Stimulated activated CD8-positive, alpha-beta memory T cell treated with anti-CD3 and anti-CD28 coated beads, Interleukin-4, amount 100 ng/mL, for 1 hour (primary cell): ENCODE measurements at places on chromosomes 7 and 10.

DNA sequence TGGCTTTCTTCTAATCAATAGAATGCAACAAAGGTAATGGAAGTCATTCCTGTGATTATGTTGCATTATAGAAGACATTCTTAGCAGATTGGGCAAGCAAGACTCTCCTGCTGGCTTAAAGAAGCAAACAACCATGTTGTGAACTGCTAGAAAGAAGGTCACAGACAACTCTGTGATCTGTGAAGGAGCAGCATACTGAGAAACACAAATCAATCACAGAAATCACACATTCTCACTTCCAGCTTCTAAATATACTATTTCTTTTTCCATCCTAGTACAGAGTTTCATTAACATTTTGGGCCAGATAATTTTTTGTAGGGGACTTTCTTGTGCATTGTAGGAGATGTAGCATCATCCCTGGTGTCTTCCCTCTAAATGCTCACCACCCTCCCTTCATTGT, 28.0 kb upstream of the PALS2 start:
- DNase-seq: no peak

- no peak for DNase-seq
Measured at GRCh38 chr7:390761-391410, 100.9 kb downstream of the FOXL3 start.

DNA sequence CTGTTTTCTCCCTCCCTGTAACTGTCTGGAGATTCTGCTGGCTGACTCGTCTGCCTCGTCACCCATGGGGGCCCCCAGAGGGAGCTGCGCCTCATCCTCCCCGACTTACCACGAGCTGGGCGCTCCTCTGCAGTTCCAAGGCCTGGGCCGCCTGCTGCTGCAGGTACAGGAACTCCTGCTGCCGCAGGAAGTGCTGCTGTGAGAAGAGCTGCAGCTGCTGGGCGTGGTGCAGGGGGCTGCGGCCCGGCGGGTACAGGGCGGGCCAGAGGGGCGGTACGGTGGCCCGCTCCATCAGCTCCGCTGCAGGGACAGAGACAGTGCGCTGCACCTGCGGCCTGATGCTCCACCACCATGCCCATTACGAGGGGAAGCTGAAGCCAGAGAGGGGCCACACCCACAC, 47.7 kb downstream of the TNRC18 start:
- no peak for DNase-seq

DNA sequence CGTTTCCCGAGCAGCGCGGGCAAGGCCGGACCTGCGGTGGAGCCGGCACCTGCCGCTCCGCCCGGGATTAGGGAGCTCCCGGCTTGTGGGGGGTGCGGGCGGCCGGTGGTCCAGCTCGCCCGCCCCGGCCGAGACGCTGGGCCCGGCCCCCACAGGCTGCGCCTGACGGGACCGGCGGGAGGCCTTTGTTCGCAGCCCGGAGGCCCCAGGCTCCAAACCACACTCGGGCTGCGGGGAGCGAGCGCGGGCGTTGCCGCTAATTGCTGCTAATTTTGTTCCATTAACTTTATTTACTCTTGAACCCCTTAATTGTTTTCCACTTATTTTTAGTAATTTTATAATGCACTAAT, 9.6 kb downstream of the UNCX start:
- no peak for DNase-seq

DNA sequence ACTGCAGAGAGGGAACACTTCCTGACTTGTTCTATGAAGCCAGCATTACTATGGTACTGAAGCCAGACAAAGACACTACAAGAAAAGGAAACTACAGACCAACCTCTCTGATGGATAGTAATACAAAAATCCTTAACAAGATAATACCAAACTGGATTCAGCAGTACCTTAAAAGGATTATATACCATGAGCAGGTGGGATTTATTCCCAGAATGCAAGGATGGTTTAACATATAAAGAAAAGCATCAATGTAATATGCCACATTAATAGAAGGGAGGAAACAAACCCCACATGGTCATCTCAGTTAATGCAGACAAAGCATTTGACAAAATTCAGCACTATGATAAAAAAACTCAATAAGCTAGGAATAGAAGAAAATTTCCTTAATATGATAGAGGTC, 47.2 kb downstream of the EBLN1 start:
- DNase-seq: no peak

DNA sequence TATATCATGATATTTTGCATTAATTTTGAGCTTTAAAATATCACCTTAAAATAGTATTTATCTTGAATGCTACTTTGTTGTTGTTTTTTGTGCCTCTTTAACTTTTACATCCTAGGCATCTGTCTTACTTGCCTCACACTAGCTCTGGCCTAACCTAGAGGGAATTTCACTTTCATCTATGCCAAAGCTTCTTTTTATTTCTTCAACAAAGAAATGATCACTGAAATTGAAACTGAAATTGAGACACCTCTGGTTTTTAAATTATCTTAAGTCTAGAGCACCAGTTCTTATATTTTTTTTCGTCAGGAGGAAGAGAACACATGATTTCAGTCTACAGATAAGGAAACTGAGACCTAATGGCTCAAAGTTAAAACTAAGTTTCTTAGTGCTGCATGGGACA, 3.5 kb upstream of the SCIN start:
- no peak for DNase-seq

DNA sequence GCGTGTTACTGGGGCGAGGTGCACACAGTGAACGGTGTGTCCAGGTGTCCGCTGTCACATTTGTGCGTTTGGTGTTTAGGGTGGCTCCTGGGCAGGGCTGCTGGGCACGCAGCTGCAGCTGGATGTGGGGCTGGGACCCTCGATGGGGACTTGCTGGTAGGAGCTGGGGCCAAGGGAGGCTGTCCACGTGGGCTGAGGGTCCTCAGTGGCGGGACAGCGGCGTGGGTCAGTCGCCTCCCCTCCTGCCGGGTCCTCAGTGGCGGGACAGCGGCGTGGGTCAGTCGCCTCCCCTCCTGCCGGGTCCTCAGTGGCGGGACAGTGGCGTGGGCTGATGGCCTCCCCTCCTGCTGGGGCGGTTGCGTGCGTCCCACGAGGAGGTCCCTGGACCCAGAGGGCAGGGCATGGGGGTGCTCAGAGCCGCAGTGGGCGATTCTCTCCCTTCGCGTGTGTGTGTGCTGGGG, 68.5 kb downstream of the INPP5A start:
- DNase-seq: no peak

DNA sequence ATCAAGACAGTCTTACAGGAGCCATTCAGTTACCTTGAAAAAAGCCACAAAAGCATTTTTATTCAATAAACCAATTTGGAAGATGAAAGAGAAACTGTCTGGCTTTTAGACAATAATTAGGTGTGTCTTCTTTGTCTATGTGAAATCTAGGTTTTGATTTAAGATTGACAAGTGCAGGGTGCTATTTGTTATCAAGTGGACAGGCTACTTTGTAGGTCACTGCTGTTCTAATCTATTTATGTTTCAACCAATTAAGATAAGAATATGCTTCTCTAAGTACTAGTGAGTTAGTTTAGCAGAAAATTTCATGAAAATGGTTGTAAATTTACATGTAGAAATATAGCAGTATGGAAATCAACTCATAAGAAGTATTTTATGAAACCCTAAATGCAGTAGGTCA, 177.5 kb downstream of the CACNA2D1 start:
- DNase-seq: no peak

GRCh38 chr7:124924906-124925305, 4.7 kb downstream of the POT1 start:
- no peak for DNase-seq

DNA sequence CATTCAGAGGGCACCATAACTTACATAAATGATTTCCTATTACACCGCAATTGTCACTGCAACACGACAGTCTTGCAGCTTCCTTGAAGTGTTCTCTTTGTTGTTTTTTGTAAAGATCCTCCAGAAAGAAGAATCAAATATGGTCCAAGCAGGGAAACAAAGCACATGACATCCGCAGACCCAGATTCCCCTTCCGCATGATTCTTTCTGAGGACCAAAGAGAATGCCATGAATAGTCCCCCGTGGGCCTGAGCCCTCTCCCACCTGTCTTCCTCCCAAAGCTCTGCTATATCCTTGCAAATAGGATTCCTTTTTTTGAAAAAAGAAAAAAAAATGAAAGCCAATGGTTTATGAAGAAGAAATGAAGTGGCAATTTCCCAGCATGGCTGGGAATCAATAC, 10.8 kb downstream of the PLXNA4 start:
- no peak for DNase-seq

GRCh38 chr10:120543291-120543690, 86.3 kb downstream of the PLPP4 start:
- DNase-seq: no peak

DNA sequence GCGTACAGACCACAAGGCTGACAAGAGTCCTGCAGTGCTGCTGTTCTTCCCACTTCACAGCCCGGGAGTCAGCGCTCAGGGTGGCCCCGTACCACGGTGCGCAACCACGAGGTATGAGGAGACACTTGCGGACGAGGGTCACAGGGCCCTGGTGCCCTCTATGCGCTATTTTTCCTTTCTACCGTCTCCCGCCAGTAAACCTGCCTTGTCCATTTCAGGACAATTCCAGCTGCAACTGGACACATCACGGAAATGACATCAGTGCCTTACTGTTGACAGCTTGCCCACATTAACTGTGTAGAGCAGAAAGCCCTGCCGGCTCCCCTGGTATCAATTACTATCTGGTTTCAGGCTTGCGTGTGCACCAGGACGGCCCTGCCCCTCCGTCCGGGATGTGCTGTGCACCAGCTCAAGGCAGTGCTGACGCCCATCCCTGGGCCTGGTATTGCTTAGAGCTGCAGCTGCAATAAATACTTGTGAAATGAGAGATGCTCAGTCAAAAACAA, 65.1 kb downstream of the ZRANB1 start:
- DNase-seq: no peak

DNA sequence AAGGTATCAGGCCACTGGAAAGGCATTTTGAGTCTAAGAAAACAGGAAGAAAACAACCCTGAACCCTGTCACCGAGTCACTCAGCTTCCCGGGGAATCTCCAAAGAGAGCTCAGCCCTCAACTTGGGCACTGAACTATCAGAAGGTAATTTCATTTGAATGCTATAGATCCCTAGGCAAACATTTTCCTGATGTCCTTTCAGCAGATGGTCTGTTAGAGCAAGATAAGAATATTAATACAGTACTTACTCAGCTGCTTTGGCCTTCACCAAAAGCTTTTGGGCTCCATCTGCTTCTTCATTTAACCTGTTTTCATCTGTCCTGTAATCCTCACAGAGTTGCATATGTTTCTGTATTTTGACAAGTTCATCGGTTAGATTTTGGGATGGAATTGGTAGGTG, 34.2 kb upstream of the LAMB1 start:
- no peak for DNase-seq

GRCh38 chr10:77077316-77077945, 560.2 kb downstream of the KCNMA1 start:
- no peak for DNase-seq

DNA sequence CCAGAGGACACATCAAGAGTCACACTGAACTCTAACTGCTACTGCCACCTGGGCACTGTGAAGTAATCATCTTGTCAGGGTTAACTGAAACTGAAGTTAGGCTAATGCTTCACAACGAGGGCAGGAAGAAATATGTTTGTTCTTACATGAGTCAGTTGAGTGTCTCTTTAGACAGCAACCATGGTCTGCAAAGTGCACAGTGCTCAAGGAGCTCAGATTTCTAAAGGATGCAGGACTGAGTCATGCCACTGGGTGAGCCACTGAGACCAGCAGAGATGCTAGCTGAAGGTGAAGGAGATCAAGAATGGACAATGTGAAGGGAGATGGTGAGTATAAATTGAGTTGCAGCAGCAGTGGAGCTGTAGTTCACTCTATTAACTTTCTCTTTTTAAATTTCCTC, 76.0 kb upstream of the CTTNBP2 start:
- DNase-seq: no peak

GRCh38 chr10:103327906-103328305, 23.0 kb downstream of the PCGF6 start:
- DNase-seq: no peak

GRCh38 chr10:111199587-111199986, 122.8 kb downstream of the ADRA2A start:
- DNase-seq: no peak

DNA sequence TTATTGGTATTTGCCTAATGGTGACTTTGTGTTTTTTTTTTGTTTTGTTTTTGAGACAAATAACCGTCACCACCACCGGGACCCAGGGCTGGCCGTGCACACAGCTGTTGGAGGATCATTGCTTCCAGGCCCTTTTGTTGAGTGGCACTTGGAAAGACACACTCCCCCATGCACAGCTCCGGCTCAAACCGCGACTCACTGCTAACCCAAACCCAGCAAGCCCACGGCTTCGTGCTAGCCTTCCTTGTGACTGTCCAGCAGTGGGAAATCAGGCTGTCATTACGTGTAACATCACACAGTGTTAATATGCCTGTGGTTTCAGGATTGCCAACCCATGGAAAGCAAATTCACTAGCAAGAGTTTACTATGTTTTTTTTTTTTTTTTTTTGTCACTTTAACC, 17.4 kb downstream of the BNIP3 start:
- no peak for DNase-seq

- no peak for DNase-seq
Measured at GRCh38 chr10:29408847-29409240, 120.0 kb downstream of the LYZL1 start.

DNA sequence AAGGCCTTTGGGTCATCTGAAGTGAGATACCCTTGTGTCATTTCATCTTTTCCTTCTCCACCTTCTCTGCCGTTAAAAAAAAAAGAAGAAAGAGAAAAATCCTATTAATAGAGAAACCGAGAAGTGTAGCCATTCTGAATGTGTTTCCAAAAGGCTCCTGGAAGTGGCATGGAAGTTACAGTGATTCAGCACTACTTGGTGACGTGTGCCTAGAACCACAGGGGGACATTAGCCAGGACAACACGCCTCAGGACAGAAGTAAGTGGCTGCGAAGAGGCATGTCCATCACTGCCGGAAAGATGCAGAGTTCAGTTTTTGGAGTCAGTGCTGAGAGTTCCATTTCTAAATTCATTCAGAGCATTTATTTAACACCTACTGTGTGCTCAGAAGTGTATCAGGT, 6.3 kb downstream of the HTRA1 start:
- DNase-seq: no peak

GRCh38 chr10:61399406-61399805, 53.8 kb downstream of the TMEM26 start:
- no peak for DNase-seq

GRCh38 chr7:27933671-27934565, 194.0 kb downstream of the TAX1BP1 start:
- DNase-seq: no peak

DNA sequence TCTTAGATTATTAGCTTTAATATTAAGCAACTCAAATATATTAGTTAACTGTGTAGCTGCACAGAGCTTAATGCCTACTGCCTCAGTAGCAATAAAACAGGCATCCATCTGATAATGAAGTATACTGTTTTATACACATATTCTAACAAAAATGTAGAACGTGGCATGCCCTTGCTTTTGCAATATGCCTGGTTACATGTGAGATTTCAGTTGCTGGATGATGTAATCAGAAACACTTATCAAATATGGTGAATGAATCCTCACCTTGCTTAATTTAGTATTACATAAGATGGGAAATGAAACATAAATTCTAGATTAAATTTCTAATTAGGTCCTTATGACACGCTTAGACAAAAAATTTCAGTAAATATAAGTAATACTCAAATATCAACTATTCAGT, 8.0 kb downstream of the DNAJC1 start:
- DNase-seq: no peak

- no peak for DNase-seq
Measured at GRCh38 chr10:62815381-62816075, 638 bp downstream of the EGR2 start.
